NCI-H82 (cell line): ENCODE measurements at places on chromosomes 12 and 14.

DNA sequence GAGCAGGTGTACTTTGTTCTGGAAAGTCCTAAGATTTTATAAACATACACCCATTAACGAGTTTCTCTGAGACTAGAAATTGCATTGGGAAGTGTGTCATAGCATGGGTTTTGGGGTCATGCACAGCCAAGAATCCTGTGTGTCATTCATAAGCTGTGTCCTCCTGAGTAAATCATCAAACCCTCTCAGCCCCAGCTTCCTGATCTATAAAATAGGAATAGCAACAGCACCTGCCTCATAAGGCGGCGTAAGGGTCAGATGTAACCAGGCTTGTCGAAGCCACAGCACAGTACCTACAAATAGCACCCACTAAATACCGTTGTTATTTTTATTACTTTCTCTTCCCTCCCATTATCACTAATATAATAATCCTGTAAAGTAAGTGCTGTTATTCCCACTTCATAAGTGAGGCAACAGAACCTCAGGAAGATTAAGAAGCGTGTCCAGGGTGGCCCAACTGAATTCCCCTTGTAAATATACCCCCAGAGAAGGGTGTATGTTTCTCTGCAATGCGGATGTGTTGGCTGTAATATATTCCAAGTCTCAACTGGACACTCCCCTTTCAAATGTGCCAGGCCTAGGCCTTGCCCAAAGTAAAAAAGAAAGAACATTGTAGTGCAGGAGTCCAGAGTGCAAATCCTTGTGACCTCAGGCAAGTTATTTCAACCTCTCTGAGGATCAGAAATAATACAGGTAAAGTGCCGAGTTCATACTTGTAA is 188.3 kb upstream of the BCL2L14 start:
- DNase-seq = no peak

- DNase-seq = no peak
These were observed 18.0 kb downstream of the ACIN1 start for GRCh38 chr14:23076785-23077408.

DNA sequence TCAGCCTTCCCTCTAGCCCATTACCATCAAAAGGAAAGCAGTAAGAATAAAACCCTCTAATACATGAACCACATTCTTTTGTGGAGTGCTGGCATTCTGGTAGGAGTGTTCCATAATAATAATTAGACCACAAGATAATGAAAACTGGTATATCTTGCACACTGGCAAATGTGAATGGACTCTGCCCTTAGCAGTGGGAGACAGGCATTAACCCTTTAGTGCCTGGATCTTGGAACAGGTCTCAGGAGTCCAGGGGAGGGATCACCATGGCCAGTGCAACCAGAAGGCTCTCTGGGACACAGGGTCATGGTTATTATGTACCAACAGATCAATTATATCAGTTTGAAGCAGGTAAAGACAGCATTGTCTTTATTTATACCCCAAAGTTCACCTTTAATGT is 387.5 kb upstream of the TMPO start:
- no peak for DNase-seq

- DNase-seq = peak; percentile 95
These were observed 185.8 kb downstream of the EGLN3 start for GRCh38 chr14:33764876-33765650.

- DNase-seq = peak; percentile 50
These were observed 7.1 kb upstream of the ZDHHC22 start for GRCh38 chr14:77148510-77149231.

- no peak for DNase-seq
These were observed 24.7 kb downstream of the ARG2 start for GRCh38 chr14:67644428-67644827.

GRCh38 chr12:66409195-66409871 is 107.0 kb downstream of the HELB start:
- DNase-seq = peak; percentile 70

- DNase-seq = peak; percentile 39
These were observed 34.8 kb downstream of the ASCL1 start for GRCh38 chr12:102992297-102992696.

DNA sequence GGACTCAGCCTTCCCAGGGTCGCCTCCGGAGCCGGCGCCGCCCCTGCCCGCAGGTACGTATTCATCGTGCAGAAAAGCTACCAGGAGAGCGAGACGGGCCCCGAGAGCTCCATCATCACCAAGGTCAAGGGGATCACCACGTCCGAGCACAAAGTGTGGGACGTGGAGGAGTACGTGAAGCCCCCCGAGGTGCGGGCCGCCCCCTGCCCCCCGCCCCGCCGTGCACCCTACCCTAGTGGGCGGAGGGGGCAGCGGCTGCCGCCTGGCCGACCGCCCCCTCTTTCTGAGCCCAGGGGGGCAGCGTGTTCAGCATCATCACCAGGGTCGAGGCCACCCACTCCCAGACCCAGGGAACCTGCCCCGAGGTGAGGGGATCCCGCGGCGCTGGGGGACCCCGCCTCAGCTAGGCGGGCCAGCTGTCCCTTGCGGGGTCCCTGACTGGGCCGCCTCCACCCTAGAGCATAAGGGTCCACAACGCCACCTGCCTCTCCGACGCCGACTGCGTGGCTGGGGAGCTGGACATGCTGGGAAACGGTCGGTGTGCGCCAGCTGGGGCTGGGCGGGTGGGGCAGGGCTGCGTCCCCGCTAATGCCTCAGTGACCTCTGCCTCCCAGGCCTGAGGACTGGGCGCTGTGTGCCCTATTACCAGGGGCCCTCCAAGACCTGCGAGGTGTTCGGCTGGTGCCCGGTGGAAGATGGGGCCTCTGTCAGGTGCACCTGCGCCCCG is 973 bp downstream of the P2RX2 start:
- peak; percentile 41 for DNase-seq

DNA sequence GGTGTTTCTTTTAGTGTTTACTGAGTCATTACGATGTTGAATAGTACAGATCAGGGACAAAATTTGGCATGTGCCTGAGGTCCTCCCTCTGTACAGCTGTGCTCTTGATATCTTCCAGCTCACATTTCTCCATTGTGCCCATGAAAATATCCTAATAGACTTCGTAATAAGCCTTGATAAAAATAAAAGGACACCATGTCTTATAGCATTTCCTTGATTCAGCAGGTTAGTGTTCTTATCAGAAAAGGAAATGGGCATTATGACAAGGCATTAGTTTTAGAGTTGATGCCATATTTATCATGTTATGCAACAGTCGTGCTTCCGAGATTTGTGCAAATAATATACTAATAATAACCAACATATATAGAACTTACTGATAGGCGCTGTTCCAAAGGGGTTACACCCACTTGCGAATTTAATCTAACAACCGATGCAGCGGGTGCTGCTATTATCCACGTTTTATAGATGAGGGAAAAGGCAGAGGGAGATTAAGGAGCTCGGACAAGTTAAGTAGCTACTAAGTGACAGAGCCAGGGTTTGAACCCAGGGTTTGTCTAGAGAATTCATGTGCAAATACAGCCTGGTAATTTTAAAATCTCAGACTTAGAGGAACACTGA is 15.1 kb upstream of the WNK1 start:
- peak; percentile 18 for DNase-seq
